ENCODE measurements at places on chromosomes 5 and 9. TPM values are rescaled to one million over a fixed set of nuclear protein-coding genes. Genes with fewer than 3 reads are reported as not detected.

The FAM153A gene
- polyA plus RNA-seq, result 0.21 TPM

- DNase-seq, result peak; percentile 62
These were observed 22.1 kb upstream of the NDST1 start for GRCh38 chr5:150485693-150486401.

DNA sequence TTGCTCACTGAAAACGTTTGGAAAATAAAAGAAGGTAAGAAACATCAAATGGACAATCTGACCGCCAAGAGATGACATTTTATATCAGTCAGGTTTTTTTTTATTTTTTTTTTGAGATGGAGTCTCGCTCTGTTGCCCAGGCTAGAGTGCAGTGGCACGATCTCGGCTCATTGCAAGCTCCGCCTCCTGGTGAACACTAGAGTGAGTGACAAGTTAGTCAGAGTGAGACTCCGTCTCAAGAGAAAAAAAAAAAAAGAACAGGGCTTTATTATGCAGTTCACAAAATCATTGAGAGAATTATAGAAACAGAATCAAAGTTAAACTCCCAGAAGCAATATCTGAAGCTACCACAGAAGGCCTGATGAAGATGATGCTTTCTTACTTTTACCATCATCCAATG lies 70.1 kb downstream of the DTWD2 start:
- no peak for DNase-seq

The TMEM252 gene
- 6.7 TPM for polyA plus RNA-seq

DNA sequence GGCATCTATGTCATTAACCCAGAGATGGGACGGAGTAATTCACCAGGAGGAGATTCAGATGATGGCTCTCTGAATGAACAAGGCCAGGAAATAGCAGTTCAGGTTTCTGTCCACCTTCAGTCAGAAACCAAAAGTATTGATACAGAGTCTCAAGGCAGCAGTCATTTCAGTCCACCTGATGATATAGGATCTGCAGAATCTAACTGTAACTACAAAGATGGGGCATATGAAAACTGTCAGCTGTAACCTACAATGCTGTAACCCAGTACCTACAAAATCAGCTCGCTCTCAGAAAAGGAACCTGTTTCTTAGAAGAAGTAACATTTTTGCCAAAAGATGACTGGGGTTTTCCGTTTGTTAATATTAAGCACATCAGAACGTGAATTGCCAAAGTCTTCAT lies 14.7 kb downstream of the MFAP3 start:
- DNase-seq, result no peak

- no peak for DNase-seq
These were observed 70.5 kb upstream of the ERBIN start for GRCh38 chr5:65855766-65856315.

DNA sequence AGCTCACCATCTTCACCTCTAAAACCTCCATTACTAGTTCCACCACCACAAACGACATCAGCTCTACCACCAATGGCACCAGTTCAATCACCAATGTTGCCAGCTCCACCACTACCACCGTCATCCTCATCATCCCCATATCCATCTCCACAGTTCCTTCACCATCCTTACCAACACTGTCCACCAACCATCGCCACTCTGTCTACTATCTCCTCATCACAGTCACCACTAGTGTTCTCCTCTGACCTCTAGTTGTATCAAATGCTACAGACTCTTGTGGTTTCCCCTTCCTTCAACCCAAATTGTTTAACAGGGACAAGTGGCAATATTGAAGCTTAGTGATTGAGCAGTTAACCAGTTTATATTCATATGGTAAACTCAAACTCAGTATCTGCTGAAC lies 182.6 kb downstream of the CAAP1 start:
- DNase-seq, result no peak

The FASTKD3 gene
- polyA plus RNA-seq, result 28.6 TPM

- DNase-seq, result no peak
These were observed 10.1 kb downstream of the ATG12 start for GRCh38 chr5:115831163-115831768.

The C9 gene
- 0.37 TPM for polyA plus RNA-seq

GRCh38 chr5:78289911-78290310 lies 4.6 kb downstream of the AP3B1 start:
- no peak for DNase-seq

DNA sequence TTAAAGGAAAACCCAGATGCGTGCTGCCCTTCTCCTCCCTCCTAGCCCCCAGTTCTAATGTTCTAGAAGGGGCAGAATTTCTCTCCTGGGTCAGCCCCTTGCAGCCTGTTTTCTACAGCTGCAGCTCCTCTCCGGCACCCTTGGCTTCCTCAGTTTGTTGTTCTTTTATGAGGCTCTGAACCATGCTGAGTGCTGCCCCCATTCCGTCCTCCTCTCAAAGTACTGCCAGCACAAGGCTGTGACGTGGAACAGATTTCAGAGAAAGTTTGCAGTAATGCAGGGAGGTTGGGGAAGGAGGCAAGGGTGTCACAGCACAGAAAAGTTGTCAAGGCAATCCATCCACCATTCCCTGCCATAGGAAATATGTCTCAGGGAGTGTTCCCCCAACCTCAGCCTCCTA lies 63.3 kb downstream of the RGS3 start:
- DNase-seq, result no peak

GRCh38 chr5:83527221-83527620 lies 55.7 kb downstream of the VCAN start:
- no peak for DNase-seq

The DCAF12 gene
- 57.8 TPM for polyA plus RNA-seq

DNA sequence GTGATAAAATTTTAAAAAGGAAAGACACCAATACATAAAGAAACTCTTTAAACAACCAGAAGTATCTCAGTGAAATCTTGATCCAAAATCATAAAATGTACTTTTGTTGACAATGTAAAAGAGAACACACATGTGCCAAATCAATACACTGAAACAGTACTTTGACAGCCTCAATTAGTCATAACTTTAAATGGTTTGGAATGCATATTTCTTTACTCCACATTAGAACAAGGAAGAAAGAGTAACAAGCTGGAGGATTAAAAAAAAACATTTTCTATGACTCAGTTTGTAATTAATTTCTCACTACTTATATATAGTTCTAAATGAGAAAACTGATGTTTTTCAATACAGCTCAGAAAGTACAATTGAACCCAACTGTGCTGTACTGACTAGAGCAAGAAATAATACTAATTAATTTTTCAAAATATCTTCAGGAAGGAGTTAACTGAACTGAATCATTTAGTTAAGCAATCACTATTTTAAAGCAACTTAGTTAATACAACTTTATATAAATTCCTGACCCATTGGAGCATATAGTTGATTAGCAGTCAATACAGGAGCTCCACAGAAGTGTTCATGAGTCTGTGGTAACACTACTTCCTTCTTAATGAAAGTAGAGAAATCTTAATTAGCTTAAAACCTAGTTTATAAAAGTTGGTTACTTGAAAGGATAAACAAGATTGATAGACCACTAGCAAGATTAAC lies 101.0 kb downstream of the NR3C1 start:
- DNase-seq, result no peak

- no peak for DNase-seq
These were observed 4.9 kb upstream of the MAPK9 start for GRCh38 chr5:180296771-180297170.

DNA sequence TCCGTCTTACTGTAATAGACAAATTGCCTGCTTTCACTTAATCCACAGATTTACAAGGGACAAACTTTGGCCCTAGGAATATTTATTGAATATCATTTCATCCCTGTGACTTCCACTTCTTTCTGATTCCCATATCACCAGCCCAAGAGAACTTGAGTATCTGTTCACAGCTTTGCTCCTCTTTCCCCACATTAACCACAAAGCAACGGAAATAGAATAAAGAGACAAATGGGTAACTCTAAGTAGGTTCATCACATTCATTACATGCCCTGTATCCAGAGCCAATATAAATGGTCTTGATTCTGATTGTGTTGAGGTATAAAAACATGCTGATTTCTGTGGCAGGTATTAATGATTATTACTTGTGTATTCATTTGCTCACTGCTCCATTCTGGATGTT lies 41.9 kb downstream of the TMEM252 start:
- DNase-seq, result no peak

The ADGRD2 gene
- 0.37 TPM for polyA plus RNA-seq

DNA sequence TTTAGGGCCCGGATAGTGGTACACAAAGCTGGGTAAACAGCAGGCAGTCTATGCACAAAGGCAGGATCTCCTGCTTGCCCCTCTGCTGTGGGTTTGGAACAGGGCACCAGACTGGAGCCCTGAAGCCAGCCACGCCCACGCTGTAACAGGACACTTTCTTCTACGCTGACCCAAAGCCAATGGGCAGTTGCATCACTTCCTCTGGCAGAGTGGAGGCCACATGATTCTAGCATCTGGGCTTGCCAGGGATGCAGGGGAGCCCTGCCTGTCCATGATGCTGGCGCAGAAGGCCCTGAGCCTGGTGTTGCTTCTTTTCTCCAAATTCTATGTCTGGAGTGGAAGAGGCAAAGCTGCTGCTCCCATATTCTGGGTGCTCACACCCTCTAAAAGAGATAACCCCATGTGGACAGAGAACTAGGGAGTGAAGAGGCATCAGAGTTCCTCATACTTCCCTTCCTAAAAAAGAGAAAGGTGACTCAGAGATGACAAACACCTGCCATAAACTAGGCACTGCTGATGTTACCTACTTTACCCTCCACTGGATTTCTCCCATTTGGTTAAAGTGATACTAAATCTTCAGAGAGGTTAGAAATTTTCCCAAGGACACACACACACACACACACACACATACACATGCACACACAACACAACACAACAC lies 260.3 kb upstream of the KLF4 start:
- DNase-seq, result no peak

The PLEKHG4B gene
- 21.2 TPM for polyA plus RNA-seq

GRCh38 chr5:154271936-154272514 lies 81.5 kb downstream of the GALNT10 start:
- DNase-seq, result no peak

The PCDHGB7 gene
- 17.3 TPM for polyA plus RNA-seq

GRCh38 chr5:77791356-77791755 lies 15.2 kb upstream of the TBCA start:
- DNase-seq, result no peak

The CCL28 gene
- polyA plus RNA-seq, result 2.7 TPM

The SLC9A3 gene
- 58.0 TPM for polyA plus RNA-seq
